WERI-Rb-1 (cell line): ENCODE measurements at places on chromosomes 2 and 18.

DNA sequence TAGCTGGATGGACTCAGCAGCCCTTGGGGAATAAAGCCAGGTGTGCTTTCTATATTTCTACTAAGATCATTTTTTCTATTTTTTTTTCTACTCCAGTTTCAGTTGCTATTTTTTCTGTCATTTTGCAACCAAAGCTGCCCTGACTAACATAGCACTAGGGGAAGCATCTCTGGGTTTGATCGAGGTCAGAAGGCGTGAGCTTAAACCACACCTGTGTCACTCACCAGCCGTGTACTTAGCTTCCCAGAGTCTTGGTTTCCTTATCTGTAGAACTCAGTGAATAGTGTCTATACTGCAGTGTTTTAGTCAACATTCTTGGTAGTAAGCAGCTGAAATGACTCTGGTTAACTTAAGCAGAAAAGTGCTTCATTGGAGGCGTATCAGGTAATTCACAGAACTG lies 489.6 kb upstream of the SPRED2 start:
- no peak for DNase-seq

DNA sequence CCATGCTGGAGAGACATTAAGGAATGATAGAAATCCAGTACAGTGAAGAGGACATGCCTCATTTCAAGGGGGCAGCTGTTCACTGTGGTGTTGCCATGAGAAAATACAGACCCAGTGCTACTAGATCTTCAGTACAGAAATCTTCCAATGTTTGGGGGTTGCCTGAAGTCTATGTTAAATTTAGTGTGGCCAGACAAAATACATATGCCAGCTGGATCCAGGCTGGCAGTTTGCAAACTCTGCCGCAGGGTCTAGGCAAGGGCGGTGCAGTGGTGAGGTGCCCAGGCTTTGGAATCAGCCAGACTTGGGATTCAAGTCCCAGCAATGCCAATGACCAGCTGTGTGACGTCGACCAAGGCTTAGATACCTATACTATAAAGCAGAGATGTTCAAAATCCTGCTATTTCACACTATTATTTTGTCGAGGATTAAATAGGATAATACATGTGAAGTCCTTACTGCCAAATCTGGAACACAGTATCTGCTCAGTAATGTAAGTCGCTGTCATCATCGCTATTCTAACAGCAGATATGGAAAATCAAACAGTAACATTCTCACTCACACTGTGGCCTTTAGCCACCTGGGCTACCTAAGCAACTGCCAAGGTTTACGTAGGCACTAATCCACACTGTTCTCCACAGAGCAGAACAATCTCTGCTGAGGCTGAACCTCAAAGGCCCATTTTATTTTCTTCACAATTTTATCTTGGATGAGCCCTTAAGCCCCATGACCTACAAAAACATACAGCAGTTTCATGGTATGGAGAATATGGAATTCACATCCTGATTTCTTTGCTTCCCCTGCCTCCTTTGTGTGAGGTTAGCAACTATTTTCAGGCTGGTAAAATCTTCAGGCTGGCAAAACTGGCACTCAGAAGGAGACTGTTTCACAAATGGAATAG lies 5.9 kb upstream of the TMSB10 start:
- DNase-seq, result no peak

GRCh38 chr2:224405841-224406370 lies 4.0 kb upstream of the FAM124B start:
- no peak for DNase-seq

DNA sequence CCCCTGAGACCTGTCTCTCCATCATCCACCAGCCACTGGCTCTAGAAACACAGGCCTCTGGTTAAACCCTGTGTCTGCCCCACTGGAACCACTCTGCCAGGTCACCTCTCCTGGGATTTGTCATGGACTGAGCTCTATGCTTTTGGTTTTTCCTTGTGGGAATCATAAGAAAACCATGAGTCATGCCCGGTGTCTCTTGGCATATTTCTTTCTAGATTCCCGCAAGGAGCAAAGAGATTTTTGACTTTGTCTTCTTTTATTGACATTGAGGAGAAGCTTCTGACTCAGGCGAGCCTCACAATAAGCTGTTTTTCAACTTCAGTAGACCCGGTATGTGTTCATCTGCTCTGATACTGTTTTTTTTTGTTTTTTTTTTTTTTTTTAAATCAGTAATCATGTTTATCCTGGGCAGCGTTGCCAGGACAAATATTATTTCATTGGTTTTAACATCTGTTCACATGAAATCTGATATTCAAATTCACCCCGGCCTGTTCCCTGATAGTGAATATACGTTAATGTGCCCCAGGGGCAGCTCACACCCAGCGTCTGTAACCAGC lies 207.1 kb downstream of the ACKR3 start:
- no peak for DNase-seq

DNA sequence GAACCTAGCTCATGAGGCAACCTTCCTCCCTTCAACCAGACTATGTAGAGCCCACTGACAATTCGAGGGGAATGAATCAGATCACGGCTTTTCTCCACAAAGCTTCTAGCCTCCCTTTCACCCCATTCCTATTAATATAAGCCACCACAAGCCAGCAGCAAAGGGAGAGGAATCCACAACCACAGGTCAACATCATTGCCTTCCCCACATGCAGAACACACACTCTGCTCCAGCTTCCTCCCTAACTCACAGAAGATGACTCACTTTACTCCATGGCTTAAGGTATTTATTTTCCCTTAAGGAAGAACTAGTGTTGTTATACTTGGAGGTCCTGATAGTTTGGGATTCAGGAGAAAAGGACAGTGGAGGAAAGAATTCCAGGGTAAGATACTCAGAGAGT lies 272.2 kb downstream of the C1D start:
- no peak for DNase-seq

- no peak for DNase-seq
Measured at GRCh38 chr2:100283724-100284501, 38.4 kb downstream of the LONRF2 start.

DNA sequence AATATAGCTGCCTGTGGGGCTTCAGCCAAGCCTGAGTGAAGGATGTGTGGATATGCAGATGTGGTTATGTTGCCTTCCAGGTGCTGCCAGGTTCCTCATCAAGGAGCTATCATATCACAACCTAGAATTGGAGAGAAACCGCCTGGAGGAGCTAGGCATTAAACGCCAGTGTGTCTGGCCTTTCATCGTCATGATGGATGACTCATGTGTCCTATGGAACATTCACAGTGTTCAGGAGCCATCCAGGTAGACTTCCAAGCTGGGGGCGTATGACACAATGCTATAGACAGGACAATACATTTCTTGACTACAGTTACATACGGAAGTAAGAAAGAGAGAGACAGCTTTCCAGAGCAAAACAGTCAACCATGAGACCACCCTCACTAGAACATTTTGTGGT lies 86.8 kb downstream of the ESCO1 start:
- DNase-seq, result no peak

GRCh38 chr2:203689426-203690116 lies 16.9 kb upstream of the CD28 start:
- DNase-seq, result no peak

DNA sequence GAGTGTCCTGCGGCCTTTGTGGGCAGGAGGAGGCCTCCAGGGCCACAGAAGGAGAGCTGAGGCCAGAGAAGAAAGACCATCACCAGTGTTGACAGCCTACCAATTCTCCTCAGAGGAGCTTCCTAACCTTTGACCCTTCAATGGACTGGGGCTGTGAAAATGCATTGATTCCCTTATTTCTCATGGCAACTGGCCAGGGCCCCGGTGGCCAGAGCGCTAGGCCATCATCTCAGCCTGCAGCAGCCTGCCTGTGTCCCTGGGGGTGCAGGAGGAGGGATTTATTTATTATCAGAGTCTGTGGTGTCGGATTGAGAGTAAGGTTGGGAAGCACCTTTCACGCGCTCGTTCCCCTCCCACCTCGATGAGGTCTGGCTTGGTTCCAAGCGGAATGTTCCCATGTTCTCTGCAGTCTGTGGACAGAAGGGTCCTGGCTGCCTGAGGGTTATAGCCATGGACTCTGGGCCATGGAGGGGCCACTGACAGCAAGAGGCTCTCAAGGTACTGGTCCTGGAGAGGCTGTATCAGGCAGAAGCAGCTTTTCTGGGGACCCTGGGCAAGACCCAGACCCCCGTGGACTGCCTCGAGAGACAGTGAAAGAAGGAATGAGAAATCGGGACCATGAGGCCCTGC lies 53.8 kb downstream of the CYP27C1 start:
- no peak for DNase-seq

GRCh38 chr2:198186257-198186656 lies 381.9 kb downstream of the PLCL1 start:
- no peak for DNase-seq

DNA sequence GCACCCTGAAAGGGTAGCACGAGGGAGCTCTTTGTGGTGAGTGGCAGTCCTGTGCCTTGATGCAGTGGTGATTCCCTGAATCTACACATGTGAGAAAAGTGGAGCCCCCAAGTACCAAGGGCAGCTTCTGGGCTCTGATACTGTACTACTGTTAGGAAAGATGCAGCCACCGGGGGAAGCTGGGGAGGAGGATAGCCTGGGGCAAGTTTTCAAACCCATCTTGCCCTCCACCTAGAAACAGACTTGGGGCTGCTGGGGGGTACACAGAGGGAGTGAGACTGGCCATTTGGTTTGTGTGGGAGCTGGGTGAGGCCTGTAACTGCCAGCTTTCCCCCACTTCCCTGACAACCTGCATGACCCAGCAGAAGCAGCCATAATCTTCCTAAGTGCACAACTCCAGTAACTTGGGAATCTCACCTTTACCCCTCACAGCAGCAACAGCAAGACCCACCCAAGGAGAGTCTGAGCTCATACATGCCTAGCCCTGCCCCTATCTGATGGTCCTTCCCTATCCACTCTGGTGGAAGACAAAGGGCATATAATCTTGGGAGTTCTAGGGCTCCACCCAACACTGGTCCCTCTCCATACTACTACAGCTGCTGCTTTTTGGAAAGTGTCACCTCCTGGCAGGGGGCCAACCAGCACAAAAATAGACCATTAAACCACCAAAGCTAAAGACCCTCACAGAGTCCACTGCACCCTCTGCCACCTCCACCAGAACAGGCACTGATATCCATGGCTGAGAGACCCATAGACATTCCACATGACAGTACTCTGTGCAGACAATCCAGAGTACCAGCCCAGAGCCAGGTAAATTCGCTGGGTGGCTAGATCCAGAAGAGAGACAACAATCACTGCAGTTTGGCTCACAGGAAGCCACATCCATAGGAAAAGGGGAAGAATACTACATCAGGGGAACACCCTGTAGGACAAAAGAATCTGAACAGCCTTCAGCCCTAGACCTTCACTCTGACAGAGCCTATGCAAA lies 8.2 kb downstream of the MALL start:
- DNase-seq, result no peak

- no peak for DNase-seq
Measured at GRCh38 chr18:58975296-58975695, 110.6 kb downstream of the ZNF532 start.

GRCh38 chr2:176087330-176088047 lies 3.7 kb upstream of the EVX2 start:
- DNase-seq, result no peak

- no peak for DNase-seq
Measured at GRCh38 chr2:152426801-152427200, 91.8 kb downstream of the FMNL2 start.

GRCh38 chr2:109125593-109126500 lies 3.2 kb upstream of the SH3RF3 start:
- DNase-seq, result no peak

DNA sequence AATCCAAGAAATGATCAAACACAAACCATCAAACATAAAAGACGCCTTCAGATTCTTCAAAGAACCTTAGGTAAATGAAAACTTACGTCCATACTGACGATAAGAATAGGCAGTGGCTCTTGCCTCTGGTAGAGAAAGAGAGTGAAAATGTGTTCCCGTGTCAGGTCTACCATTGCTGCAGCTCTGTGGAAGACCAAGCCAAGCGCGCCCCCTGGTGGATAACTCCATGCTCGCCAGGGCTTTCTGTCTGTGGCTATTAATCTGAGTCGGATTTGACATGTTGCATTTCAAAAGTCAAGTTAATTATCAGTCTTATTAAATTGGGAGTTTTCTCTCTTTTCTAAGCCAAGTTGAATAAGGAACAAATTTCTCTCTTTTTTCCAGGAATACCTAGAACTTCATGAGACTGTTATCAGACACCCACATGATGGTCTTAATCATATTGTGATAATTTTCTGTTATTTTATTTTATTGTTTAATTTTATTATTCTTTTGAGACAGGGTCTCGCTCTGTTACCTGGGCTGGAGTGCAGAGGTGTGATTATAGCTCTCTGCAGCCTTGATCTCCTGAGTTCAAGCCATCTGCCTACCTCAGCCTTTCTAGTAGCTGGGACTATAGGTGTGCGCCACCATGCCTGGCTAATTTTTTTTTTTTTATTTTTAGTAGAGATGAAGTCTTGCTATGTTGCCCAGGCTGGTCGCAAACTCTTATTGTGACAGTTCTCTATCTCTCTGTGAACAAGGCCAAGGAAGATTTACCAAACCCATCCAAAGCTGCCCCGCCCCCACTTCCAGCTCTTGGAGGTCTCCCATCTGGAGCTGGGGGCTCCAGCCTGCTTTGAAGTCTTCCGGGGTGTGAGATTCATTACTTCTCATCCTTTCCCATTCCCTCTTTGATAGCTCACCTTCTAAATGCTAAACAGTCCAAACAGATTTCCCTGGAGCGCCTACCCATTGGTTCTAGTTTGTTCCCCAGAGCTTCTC lies 15.8 kb upstream of the ZAP70 start:
- DNase-seq, result peak; percentile 87

DNA sequence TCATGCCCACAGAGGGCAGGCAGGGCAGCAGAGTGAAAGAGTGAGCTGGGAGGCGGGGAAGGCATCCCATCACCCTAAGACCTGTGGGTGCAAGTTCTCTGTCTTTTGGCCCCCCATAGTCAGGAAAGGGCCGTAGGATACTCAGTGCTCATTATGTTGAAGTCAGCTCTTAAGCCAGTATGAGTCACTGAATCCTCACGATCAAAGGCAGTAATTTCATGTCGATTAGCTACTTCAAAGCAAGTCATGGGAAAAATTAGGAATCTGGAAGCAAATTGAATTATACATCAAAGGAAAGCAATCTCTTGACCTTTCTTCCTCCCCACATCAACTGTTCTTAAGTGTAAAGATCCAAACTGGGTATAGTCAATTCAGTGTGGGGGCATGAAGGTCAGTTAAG lies 178.9 kb downstream of the FHOD3 start:
- DNase-seq, result no peak
